Posterior cingulate gyrus (tissue), 11 donors: ENCODE measurements at places on chromosomes 11 and 22.
A peak's percentile ranks its signal among the peaks of the same experiment; 100 is the strongest.

GRCh38 chr11:130486391-130486836, 38.0 kb downstream of the ADAMTS15 start:
- no peak for DNase-seq

GRCh38 chr11:35842958-35843357, 100.9 kb upstream of the LDLRAD3 start:
- DNase-seq = no peak

DNA sequence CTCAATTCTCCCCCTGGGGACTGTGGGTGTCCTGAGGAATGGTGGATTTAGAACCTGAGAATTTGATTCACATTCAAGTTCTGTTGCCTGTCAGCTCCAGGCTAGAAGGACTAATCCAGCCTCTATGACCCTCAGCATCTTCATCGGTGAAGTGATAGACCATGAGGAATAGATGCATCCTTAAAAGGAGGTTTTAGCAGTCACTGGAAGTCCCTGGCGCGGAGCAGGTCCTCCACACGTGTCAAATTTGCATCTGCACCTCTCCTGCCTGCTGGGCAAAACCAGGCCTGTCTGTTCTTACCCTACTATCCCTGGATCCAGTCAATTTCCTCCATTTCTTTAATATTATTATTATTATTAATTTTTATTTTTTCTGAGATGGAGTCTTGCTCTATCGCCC, 808.4 kb downstream of the TBC1D22A start:
- no peak for DNase-seq

- DNase-seq = no peak
These were observed 38.1 kb upstream of the ST14 start for GRCh38 chr11:130121445-130121978.

DNA sequence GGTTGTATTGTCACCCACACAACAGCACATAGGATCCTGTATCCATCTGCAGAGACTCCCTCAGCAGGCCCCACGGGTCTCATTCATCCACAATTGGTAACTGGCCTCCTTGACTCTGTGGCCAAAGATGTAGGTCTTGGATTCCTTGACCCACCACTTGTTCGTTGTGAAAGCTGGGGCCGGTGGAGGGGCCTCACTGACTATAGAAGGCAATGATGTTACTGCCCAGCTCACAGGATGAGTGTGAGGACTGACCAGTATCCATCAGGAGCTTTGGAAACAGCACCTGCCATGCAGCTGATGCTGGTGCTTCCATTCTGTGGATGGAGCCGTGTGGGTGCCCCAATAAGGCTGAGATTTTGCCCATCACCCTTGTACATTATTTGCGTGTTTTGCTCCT, 615.7 kb downstream of the BRD1 start:
- DNase-seq = no peak

DNA sequence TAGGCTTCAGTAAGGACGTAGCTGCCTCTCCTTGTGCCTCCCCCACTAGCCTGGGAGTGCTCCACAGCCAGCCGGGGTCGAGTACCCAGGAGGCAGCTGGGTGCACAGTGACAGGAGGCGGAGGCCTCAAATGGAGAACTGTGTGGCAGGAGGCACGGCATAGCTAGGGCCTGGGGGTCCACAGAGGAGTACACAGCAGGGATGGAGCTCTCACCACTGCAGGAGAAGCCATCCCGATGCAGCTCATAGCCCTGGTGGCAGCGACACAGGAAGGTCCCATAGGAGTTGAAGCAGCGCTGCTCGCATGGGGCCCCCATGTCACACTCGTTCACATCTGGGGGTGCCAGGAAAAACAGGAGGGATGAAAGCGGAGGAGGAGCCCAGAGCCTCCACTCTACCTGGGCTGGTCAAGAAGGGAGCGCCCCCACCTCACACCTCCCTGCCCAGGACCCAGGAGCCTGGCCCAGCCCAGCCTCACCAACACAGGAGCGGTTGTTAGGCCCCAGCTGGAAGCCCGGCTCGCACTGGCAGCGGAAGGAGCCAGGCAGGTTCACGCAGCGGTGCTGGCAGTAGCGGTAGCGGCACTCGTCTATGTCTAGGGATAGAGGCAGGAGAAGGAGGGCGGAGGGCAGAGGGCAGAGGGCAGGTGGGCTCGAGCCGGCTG, 2.8 kb downstream of the EFEMP2 start:
- no peak for DNase-seq

- DNase-seq = peak; percentile 56
These were observed at the start of gene ARHGAP42 for GRCh38 chr11:100687054-100687629. Gene ARHGAP42, plus strand, starts transcription at chr11:100687288. Its CDS starts 391 bp downstream, at chr11:100687679.

GRCh38 chr11:89660234-89660633, 49.9 kb upstream of the TRIM77 start:
- DNase-seq = no peak
